NCI-H526 treated with DMSO at 0.1 percent for 48 hours (cell line): ENCODE measurements at places on chromosomes 2 and 18.
A peak's percentile ranks its signal among the peaks of the same experiment; 100 is the strongest.

GRCh38 chr2:121398853-121399252, 113.9 kb upstream of the TFCP2L1 start:
- DNase-seq, result no peak

GRCh38 chr2:119289093-119289492, 65.5 kb downstream of the STEAP3 start:
- no peak for DNase-seq

DNA sequence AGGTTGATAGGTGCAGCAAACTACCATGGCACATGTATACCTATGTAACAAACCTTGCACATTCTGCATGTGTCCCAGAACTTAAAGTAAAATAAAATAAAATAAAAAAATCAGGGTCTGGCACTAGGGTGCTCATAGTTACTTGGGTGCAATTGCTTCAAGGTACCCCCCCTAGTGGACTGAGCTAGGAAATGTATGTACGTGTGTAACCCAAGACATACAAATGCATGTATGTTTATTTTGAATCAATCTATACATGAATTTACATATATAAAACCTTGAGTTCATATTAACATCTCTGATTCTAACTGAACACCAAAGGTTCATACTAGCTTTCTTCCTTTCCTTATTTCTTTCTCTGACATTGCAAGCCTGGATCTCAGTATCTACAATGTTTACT, 51.5 kb downstream of the USP37 start:
- DNase-seq, result no peak

DNA sequence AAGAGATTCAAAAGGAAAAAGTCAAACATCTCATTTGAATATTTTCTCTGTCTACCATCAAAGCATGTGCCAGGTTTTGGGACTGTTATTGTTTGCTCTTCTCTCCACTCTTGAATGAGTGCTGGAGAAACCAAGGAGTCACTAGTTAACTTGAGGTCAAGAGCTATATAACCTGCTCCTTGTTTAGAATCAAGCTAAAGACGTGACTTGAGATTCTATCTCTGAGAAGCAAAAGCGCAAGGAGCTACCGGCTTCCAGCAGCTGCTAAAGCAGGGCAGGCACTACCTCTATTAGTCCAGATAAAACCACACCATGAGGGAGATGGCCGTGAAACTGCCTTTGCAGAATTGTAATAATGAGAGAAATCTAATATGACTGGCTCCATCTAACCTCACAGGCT, 36.0 kb downstream of the UXS1 start:
- DNase-seq, result no peak

- DNase-seq, result no peak
Measured at GRCh38 chr18:3453540-3454364, 3.8 kb downstream of the TGIF1 start.

- DNase-seq, result no peak
Measured at GRCh38 chr2:83874712-83875430, 584.2 kb downstream of the SUCLG1 start.

GRCh38 chr18:74492259-74492658, 3.9 kb upstream of the CNDP2 start:
- DNase-seq, result no peak

DNA sequence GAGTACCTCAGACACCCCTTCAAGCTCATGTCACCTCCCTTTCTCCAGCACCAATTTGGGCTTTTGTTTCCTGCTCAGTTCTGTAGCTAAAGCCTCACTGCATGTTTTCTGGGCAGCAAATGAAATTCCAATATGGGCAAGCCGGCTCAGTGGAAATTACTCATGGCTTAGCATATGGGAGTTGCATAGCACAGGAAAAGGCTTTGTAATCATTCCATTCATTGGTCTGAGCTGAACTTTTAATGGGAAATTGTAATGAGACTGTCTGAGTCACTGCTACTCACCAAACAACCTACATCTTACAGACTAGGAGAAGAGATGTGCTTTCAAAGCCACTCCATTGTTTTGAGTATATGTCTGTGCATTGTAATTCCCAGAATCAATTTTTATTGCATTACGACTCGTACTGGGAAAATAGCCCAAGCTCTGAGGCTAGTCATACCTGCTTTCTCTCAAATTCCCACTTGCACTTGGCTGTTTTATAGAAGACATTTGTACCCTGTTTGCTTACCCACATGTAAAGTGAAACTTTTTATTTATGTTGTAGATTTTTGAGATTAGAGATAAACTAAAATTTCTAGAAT, 139.5 kb upstream of the LRATD1 start:
- DNase-seq, result no peak

- no peak for DNase-seq
Measured at GRCh38 chr2:20880221-20880771, 57.4 kb upstream of the LDAH start.

DNA sequence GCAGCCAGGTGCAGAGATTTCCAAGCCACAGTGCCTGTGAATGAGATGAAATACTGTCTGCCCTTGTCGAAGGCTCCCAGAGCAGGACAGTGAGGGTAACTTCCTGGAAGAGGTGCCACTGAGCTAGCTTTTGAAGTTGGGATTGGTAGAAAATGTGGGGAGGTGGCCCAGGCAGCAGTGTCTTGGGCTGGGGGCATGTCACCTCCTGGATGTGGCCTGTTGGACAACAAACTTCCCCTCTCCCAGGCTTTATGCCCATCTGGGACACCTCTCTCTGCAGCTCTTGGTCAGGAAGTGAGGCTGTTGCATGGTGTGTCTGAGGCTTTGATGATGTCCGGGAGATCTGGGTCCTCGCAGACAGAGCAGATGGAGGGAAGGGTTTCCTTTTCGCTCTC, 151.4 kb downstream of the DYSF start:
- no peak for DNase-seq

DNA sequence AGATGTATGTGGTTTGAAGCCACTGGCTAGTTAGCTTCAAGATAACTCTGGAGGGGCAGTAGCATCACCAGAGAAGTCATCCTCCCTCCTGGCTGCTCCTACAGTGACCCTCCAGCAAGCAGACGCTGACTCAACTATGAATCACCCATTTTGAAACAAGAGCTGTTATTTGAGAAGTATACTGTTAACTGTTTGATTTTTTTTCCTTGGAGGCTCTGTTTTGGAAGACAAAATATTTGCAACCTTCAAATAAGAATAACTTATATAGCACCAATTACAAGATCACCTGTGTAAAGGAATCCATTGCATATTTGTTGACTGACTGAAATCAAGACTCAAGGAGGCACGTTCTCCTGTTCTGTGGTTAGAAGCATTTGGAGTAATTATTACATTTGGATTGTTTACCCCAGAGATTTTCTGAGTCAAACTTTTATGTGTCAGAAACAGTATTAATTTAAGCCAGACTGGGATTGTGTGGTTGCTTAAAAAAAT, 313.8 kb downstream of the MTX2 start:
- no peak for DNase-seq

GRCh38 chr18:40088130-40088529, 1866.9 kb upstream of the PIK3C3 start:
- DNase-seq, result peak; percentile 1

- no peak for DNase-seq
Measured at GRCh38 chr18:25334588-25334987, 17.4 kb downstream of the ZNF521 start.

DNA sequence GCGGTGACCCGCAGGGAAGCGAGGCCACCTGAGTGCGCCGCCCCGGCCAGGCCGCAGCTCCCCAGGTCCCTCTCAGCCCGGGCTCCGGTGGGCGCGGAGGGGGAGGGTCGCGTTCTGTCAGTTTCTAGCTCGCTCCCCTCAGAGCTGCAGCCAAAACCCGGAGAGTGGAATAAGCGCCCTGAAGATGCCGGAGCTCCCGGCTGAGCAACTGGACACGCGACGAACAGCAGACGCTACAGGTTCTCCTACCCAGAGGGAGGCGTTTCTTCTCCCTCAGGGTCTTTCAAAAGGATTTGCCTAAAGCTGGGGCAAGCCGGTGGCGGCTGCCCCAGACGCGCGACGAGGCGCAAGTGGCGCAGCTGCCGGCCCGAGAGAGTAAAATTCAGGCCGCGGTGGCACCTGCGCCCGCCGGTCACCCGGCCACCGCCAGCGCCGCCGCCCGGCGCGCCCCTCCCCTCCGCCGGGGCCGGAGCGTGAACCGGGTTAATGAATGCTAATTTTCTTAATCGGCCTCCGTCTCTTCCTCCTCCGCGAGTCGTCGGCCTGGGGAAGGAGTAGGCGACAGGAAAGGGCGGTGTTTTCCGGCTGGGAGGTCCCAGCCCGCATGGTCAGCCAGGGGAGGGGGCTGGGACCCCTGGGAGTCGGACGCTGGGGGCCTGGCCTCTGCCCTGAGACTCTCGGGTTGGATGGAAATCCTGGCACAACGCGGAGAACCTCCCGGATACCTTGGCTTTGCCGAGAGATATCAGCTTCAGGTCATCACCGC, 845 bp upstream of the CDC42EP3 start:
- DNase-seq, result peak; percentile 85

DNA sequence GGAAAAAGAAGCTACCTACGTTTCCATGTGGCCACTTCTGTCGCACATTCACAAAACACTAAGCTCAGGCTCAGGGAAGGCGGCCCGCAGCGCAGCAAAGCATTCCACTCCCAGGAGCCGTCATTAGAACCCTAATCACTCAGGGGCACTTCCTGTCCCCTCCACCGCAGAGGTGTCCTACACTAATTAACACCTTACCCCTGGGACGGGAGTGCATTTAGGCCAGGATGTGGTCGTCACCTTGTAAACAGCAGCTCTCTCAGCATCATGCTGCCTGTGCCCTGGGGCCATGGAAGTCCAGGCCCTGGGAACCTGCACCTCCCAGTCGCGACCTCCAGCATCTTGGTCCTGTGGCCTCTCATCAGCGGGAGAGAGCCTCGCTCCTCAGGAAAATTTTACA, 359.8 kb upstream of the SALL3 start:
- DNase-seq, result no peak
